ENCODE measurements at places on chromosomes 7 and 10.

DNA sequence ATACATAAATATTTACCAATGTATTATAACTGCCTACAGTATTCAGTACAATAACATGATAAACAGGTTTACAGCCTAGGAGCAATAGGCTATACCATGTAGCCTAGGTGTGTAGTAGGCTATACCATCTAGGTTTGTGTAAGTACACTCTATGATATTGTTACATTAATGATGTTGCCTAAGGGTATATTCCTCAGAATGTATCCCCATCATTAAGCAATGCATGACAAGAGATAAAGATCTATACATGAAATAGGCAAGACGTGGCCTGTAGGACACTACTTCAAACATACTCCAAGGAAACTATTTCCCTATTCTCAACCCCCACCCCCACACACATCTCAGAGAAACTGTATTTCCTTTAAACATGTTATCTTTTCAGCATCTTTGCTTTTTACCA is 15.3 kb upstream of the ADAM22 start:
- DNase-seq, result no peak

GRCh38 chr10:58873161-58873560 is 303.3 kb upstream of the PHYHIPL start:
- DNase-seq, result no peak

DNA sequence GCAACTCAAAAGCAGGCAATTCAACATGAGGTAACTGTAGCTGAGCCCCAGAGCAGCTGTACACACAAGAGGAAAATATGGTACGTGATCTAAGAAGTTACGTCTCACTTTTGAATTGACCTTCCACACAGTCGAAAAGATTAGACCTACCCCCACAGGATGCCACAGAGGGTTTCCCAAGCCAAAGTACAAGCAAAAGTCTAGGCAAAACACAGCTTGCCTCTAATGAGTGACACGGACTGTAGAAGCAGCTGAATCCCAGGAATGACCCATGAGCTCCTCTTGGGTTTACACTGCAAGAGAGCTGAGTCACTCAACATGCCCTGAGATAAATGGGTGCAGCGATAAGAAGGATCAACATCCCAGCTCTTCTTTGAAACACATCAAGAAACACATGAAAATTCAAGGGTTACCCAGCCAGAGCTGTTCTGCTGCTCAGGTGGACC is 9.8 kb downstream of the CREB3L2 start:
- no peak for DNase-seq

- no peak for DNase-seq
These were observed 59.3 kb upstream of the IL6 start for GRCh38 chr7:22667562-22668239.

DNA sequence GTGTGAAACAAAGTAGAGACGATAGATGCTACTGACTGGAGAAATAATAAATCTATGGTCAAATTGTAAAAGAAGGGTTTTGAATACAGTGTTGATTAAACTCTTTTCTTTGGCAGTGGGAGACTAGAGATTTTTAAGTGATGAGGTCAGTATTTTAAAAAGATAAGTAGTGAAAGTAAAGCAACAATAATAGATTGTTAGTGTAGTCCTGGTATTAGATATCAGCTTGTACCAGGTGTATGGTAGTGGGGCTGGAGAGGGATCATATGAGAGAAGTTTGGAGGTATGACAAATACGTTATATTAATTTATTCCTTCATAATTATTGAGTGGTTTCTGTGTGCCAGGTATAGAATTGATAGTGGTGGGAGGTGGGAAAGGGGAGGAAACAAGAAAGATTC is 25.2 kb downstream of the PHTF2 start:
- DNase-seq, result no peak

- no peak for DNase-seq
These were observed 76.0 kb upstream of the PDGFA start for GRCh38 chr7:595621-596010.

DNA sequence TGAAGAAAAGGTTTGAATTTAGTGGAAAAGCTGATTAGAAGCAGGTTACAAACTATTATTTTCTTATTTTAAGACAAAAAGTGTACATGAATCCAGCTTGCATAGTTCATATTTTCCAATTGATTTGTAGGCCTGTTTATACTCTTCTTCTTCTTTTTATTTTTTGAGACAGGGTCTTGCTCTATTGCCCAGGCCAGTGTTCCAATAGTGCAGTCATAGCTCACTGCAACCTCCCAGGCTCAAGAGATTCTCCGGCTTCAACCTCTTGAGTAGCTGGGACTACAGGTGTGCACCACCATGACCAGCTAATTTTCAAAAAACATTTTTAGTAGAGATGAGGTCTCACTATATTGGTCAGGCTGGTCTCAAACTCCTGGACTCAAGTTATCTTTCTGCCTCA is 45.0 kb downstream of the ARL4A start:
- no peak for DNase-seq

GRCh38 chr7:24836084-24836483 is 78.8 kb upstream of the GSDME start:
- DNase-seq, result no peak

DNA sequence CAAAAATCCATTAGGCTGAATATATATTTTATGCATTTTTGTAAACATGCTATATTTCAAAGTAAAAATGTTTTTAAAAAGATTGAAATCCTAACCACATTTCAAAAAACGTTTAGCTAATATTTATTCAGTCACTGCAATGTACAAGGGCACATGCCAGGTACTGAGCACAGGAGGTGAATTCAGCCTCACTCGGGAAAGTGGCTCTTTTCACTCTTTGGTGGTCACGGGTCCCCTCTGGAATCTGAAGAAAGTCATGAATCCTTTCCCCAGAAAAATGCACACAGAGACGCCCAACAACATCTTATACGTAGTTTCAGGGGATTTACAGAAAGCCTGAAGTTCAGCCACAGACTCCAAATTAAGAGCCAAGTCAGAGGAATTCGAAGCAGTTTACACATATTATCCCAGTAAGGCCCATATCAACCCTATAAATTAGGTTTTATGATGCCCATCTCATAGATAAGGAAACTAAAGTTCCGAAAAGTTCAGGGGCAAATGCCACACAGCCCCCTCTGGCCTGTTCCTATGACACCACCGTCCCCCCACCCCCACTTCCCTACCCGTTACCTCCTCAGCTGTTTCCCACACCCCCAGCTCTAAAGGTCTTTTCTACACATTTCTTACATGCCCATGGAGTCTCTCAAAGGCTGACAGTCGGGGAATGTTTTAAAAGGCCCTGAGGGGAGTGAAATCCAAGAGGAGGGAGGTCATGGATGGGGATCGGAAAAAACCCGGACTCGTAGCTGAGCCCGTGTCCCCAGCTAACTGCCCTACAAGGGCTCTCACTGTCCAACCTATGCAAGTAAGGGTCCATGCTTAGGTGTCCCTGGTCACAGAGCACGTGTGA is 9.6 kb upstream of the SVOPL start:
- no peak for DNase-seq

- no peak for DNase-seq
These were observed 102.3 kb upstream of the PPIF start for GRCh38 chr10:79244841-79245504.

DNA sequence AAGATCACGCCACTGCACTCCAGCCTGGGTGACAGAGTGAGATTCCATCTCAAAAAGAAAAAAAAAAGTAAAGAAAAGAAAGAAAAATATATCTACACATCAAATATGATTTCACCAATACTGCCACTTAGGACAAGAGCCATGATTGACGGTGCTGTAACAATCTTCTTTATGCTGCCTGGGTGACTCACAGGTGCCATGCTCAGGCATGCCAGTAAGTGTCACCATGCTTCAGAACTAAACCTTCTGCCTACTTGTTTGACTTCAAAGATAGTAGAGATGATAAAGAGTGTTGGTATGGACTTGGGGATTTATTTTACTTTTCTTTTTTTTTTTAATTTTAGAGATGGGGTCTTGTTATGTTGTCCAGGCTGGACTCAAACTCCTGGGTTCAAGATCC is 33.6 kb upstream of the DNMBP start:
- DNase-seq, result no peak

- no peak for DNase-seq
These were observed 93.4 kb upstream of the FGL2 start for GRCh38 chr7:77293046-77293445.

DNA sequence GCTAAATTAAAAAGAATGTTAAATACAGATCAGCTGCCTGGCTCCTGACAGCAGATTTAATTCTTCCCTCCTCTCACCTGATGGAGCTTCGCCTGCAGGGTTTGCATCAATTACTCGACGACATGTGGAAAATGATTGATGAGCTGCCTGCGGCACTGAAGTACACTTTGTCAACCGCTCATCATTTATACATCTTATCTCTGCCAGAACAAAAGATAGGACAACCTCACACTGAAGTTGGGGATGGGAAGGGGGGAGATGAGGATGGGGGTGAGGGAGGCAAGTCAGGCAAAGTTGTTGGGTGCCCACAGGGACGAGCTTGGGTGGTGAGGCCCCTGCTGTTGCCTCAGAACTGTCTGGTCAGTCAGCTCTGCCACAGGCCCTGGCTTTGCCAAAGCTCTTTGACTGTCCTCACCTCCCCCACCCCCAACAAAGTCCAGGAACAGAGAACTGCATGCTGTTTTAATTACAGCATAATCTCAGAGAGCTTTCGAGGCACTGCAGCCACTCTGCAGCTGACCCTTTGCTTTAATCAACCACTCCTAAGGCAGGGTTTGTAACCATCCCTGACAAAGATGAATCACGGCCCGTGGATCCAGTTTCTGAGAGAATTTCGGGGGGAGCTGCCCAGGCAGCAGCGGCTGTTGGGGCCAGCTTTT is 702.3 kb downstream of the LRMDA start:
- DNase-seq, result no peak

All from stimulated activated CD8-positive, alpha-beta memory T cell treated with anti-CD3 and anti-CD28 coated beads, Interleukin-7, amount 100 ng/mL, for 1 hour (primary cell).